ENCODE measurements at places on chromosomes 4 and X.

- DNase-seq, result no peak
- H3K27me3 ChIP-seq, result no peaks in the 10 kb centered on the region
- H3K27ac ChIP-seq, result no peak overlapping the region
- H3K4me1 ChIP-seq, result no peaks in the 10 kb centered on the region
- no peaks in the 10 kb centered on the region for H3K36me3 ChIP-seq
- no peak overlapping the region for H3K4me3 ChIP-seq
Observed at GRCh38 chr4:54144661-54145171, 44.8 kb downstream of the GSX2 start.

GRCh38 chr4:21765810-21766407 lies 182.7 kb downstream of the KCNIP4 start:
- no peak overlapping the region for H3K4me3 ChIP-seq
- no peak for DNase-seq
- H3K36me3 ChIP-seq, result no peaks in the 10 kb centered on the region
- H3K4me1 ChIP-seq, result no peaks in the 10 kb centered on the region
- H3K27ac ChIP-seq, result no peak overlapping the region

GRCh38 chr4:2962614-2963174 lies 512 bp downstream of the NOP14 start:
- peak overlapping the region; percentile 94 for H3K4me3 ChIP-seq
- H3K36me3 ChIP-seq, result peaks cover 9% of the 10 kb centered on the region
- H3K4me1 ChIP-seq, result peaks cover 12% of the 10 kb centered on the region
- no peaks in the 10 kb centered on the region for H3K27me3 ChIP-seq
- no peak for DNase-seq

- no peaks in the 10 kb centered on the region for H3K36me3 ChIP-seq
- no peak for DNase-seq
- no peak overlapping the region for H3K27ac ChIP-seq
Observed at GRCh38 chr4:168593399-168593798, 96.5 kb downstream of the PALLD start.

DNA sequence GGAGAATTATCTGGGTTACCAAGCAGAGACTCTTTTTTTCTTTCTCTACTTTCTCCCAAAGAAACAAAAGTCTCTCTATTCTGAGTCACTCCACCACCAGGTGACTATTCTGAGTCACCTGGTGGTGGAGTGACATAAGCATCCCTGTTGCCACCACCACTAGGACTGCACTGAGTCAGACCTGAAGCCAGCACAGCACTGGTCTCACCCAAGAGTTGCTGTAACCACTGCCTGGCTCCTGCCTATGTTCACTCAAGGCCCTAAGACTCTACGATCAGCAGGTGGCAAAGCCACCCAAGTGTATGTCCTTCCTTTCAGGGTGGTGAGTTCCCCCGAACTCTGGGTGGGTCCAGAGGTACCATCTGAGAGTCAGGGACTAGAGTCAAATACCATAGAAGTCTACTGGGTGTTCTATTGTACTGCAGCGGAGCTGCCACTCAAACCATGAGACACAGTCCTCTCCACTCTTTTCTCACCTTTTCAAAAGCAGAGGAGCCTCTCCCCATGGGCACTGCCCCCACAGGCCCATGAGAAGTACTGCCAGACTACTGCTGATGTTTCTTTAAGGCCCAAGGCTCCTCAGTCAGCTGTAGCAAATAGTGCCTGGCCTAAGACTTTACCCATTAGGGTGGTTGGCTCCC lies 209.6 kb upstream of the IRS4 start:
- H3K27me3 ChIP-seq, result no peaks in the 10 kb centered on the region
- H3K27ac ChIP-seq, result no peak overlapping the region
- DNase-seq, result no peak

- H3K4me3 ChIP-seq, result no peak overlapping the region
- no peak overlapping the region for H3K27ac ChIP-seq
- no peaks in the 10 kb centered on the region for H3K27me3 ChIP-seq
Observed at GRCh38 chrX:133374874-133375387, 40.4 kb downstream of the GPC4 start.

- no peak for DNase-seq
- H3K4me1 ChIP-seq, result no peaks in the 10 kb centered on the region
- H3K27ac ChIP-seq, result no peak overlapping the region
- no peaks in the 10 kb centered on the region for H3K27me3 ChIP-seq
Observed at GRCh38 chr4:163592212-163592611, 97.7 kb downstream of the TMA16 start.

DNA sequence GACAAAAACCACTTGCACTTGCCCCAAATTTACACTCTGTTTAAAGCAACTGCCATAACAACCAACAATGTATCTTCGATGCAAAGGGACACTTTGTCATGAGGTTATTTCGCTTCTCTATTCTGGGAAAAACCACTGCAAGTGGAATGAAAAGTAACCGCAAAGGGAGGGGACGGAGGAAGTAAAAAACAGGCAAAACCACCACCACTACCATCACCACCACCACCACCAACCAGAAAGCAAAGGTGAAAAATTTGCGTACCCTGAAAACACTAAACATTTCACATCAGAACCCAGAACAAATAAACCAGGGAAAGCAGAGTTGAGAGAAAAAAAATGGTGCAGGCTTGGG lies 1.2 kb upstream of the N4BP2 start:
- H3K4me3 ChIP-seq, result peak overlapping the region; percentile 72
- H3K4me1 ChIP-seq, result no peaks in the 10 kb centered on the region
- H3K27me3 ChIP-seq, result no peaks in the 10 kb centered on the region
- no peaks in the 10 kb centered on the region for H3K36me3 ChIP-seq
- DNase-seq, result no peak

GRCh38 chr4:149031399-149031798 lies 589.2 kb upstream of the NR3C2 start:
- DNase-seq, result no peak
- H3K27me3 ChIP-seq, result no peaks in the 10 kb centered on the region
- H3K27ac ChIP-seq, result no peak overlapping the region

DNA sequence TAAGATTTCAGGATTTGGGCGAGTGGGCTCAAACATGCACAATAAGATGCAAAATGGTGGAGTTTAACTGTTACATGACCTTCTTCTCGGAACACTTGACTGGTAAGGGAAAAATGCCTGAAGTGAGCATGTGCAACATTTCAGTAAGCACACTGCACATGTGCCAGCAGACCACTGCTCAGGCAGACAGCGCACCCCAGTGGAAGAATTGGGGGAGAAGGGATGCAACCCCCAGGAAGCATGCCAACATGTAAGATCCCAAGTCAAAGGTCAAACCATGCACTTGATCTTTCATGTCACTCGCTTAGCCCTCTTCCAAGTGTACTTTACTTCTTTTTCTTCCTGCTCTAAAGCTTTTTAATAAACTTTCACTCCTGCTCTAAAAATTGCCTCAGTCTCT lies 256.3 kb downstream of the CENPC start:
- no peak for DNase-seq
- H3K4me3 ChIP-seq, result no peak overlapping the region
- H3K4me1 ChIP-seq, result no peaks in the 10 kb centered on the region
- H3K27ac ChIP-seq, result no peak overlapping the region
- H3K27me3 ChIP-seq, result no peaks in the 10 kb centered on the region

- DNase-seq, result no peak
- no peak overlapping the region for H3K4me3 ChIP-seq
- no peaks in the 10 kb centered on the region for H3K27me3 ChIP-seq
- H3K4me1 ChIP-seq, result no peaks in the 10 kb centered on the region
- no peaks in the 10 kb centered on the region for H3K36me3 ChIP-seq
- no peak overlapping the region for H3K27ac ChIP-seq
Observed at GRCh38 chr4:66585767-66586166, 915.5 kb upstream of the EPHA5 start.

GRCh38 chr4:105145156-105145902 lies 1.3 kb upstream of the TET2 start:
- no peaks in the 10 kb centered on the region for H3K4me1 ChIP-seq
- peak overlapping the region; percentile 86 for H3K27ac ChIP-seq
- H3K4me3 ChIP-seq, result peak overlapping the region; percentile 91
- DNase-seq, result no peak
- no peaks in the 10 kb centered on the region for H3K27me3 ChIP-seq
- no peaks in the 10 kb centered on the region for H3K36me3 ChIP-seq

- no peak overlapping the region for H3K27ac ChIP-seq
- no peaks in the 10 kb centered on the region for H3K4me1 ChIP-seq
- DNase-seq, result no peak
- H3K4me3 ChIP-seq, result no peak overlapping the region
- H3K36me3 ChIP-seq, result no peaks in the 10 kb centered on the region
Observed at GRCh38 chrX:101668143-101668542, 8.5 kb upstream of the ARMCX2 start.

DNA sequence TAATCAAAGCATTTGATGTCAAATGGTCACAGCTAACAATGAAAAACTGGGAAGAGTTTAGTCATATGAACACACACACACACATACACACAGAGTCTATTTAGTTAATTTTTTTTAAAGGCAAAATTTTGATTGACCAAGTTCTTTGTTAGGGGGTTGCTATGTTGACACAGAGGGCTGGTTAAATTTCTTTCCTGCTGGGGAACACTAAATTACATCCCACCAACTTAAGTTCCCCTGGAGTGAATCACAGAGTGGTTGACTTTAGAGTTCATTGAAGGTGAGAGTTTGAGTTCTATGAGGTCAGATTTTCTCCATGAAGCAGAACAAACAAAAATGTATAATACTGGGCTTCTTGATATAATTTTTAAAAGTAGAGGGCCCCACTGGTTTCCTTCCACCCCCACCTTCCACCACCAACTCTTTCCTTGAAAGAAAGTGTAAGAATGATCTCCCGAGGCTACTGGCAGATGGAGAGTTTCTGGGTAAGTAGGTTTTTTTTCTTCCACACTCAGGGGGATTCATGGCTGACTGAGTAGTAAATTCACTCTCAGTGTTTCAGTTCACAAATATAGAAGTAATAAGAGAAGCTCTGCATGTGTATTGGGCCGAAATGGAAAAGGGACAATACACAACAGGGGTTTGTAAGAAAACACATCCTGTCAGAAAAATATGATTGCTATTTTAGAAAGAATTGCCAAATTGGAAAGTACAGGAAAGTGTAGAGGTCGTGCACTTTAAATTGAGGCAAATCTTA lies 917.0 kb upstream of the LCORL start:
- no peaks in the 10 kb centered on the region for H3K4me1 ChIP-seq
- no peaks in the 10 kb centered on the region for H3K27me3 ChIP-seq
- H3K36me3 ChIP-seq, result no peaks in the 10 kb centered on the region
- no peak overlapping the region for H3K27ac ChIP-seq

DNA sequence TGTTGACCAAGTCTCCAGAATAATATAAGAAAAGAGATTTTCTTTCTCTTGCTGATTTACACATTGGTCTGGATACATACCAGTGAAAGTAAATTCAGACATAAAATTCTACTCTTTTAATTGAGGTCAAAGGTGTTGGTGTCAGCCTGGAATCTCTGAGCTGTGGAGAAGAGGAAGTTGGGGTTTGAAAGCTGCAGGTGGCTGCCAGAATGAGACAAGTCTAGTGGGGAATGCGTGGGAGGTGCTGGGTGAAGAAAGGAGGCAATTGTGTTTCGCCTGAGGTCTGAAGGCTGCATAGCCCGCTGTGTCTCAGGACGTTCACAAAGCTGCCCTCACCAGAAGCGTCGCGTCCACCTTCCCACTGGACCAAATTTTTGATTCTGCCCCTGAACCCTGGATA lies 31.2 kb downstream of the PHEX start:
- H3K27ac ChIP-seq, result no peak overlapping the region
- no peaks in the 10 kb centered on the region for H3K27me3 ChIP-seq
- no peaks in the 10 kb centered on the region for H3K36me3 ChIP-seq
- H3K4me3 ChIP-seq, result no peak overlapping the region

GRCh38 chr4:171834640-171835039 lies 21.4 kb downstream of the GALNTL6 start:
- H3K4me1 ChIP-seq, result no peaks in the 10 kb centered on the region
- no peak for DNase-seq
- H3K4me3 ChIP-seq, result no peak overlapping the region
- H3K27ac ChIP-seq, result no peak overlapping the region

- no peaks in the 10 kb centered on the region for H3K4me1 ChIP-seq
- H3K4me3 ChIP-seq, result no peak overlapping the region
- no peak for DNase-seq
- no peaks in the 10 kb centered on the region for H3K36me3 ChIP-seq
Observed at GRCh38 chrX:134715930-134716619, 57.8 kb upstream of the PLAC1 start.

DNA sequence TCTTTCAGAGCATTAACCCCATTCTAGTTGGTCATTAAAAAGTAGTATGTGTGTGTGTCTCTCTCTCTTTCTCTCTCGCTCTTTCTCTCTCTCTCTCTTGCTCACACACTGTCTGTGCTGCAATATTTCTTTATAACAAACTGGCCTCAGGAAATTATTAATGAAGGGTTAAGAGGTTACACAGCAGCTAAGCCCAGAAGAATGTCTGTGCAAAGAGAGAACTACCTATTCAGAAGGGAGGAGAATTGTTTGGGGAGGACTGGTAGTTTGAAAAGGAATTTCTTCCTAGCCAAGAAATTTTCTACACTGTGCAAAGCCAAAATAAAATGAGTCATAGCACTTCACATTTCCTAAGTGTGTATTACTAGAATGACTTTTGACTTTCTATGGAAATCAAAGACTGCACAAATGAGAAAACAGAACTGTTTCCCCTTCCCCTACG lies 22.2 kb downstream of the PDGFC start:
- H3K27me3 ChIP-seq, result no peaks in the 10 kb centered on the region
- H3K27ac ChIP-seq, result peak overlapping the region; percentile 87
- H3K36me3 ChIP-seq, result no peaks in the 10 kb centered on the region
- DNase-seq, result no peak

DNA sequence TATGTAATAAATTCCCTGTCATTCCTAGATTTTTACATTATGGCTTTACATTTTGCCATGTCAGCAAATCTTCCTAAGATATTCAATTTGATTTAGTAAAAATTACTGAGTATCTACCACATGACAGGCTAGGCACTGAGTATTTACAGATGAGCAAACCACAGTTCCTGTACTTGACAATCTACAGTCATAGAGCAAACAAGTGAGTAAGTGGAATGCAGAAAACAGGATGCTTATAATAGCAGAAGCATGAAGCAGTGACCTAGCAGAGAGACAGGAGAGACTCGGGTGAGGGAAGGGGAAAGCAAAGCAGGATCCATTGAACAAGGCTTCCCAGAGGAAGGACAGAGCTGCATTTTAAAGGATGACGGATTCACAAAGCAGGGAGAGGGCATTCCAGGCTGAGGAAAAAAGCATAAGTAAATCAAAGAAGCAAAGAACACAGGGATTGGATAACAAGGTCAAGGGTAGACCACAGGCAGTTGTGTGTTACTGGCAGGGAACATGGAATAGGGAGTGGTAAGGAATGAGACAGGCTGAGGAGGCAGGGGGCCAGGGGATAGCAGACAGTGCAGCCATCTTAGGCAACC lies 124.7 kb upstream of the C1QTNF7 start:
- no peak overlapping the region for H3K27ac ChIP-seq
- no peaks in the 10 kb centered on the region for H3K27me3 ChIP-seq
- H3K36me3 ChIP-seq, result no peaks in the 10 kb centered on the region
- no peak for DNase-seq
- H3K4me1 ChIP-seq, result no peaks in the 10 kb centered on the region
- H3K4me3 ChIP-seq, result no peak overlapping the region

DNA sequence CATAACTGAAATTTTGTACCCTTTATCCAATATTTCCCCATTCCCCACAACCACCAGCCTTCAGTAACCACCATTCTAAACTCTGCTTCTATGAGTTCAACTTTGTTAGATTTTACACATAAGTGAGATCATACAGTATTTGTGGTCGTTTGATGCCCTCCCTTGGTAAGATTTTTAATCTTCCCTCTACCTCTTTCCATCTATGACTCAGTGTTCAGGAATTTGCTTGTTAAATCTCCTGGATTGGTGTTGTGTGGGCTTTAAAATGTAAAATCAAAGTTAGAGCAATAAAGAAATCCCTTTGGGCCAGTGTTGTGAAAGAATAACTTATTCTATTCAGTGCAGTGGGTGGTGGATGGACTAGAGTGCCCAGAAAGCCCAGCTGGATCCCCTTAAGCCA lies 37.4 kb downstream of the SLC16A2 start:
- H3K27me3 ChIP-seq, result no peaks in the 10 kb centered on the region
- H3K4me3 ChIP-seq, result no peak overlapping the region
- no peak overlapping the region for H3K27ac ChIP-seq
- DNase-seq, result no peak
- H3K4me1 ChIP-seq, result no peaks in the 10 kb centered on the region
- H3K36me3 ChIP-seq, result no peaks in the 10 kb centered on the region

All from ascending aorta (tissue), 2 donors.